ENCODE measurements at places on chromosomes 7 and 10.

- peak overlapping the region; percentile 46 for H3K4me3 ChIP-seq
- no peaks in the 10 kb centered on the region for H3K36me3 ChIP-seq
- DNase-seq: peak; percentile 93
Measured at GRCh38 chr10:133520193-133520738, 6.9 kb upstream of the CYP2E1 start.

DNA sequence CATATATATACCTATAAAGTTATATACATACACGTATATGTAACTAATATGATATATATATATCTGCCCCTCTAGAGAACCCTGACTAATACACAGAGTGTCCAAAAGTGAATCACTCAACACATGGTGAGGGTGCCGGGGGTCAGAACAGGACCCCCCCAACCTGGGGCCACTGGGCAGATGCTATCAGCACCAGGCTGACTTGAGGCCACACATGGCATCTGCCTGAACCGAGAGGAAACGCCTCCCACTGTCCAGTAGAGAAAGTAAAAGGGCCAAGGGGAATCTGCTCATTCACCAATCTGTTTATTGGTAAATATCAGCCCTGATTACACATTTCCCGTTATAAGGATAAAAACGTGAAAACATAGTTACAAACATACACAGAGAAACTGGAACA lies 218.3 kb downstream of the PTPRN2 start:
- H3K4me1 ChIP-seq: no peaks in the 10 kb centered on the region
- no peak overlapping the region for H3K4me3 ChIP-seq
- no peaks in the 10 kb centered on the region for H3K27me3 ChIP-seq
- H3K27ac ChIP-seq: no peak overlapping the region

DNA sequence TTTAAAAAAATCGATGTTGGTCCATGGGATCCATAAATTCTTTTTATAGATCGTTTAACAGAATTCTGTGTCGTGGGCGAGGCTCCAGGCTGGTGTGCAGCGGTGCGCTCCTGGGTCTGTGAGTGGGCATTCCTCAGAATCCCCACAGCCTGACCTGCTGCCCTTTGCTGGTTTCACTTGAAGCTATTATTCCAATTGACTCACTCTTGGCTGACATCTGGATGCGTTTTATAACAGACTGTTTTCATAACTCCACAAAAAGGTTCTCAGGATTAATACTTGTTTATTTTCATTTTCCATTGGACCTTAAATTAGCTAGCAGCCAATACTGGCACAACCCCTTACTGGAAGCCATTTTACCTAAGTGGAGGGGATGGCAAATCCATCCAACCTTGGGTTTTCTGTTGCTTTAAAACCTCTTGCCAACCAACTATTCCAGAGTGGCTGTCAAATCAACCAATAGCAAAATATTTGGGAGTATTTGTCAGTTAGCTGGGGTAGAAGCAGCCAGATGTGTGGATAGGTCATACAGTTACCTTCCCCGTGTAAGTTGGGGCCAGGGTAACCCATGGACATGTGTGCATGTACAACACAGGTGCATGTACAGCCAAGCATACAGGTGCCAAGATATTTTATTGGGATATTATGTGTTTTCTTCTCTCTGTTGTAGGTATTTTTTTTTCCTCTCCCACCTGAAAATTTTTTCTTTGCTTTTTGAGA lies 160.7 kb upstream of the ZNF32 start:
- no peaks in the 10 kb centered on the region for H3K4me1 ChIP-seq
- H3K27me3 ChIP-seq: no peaks in the 10 kb centered on the region
- DNase-seq: no peak
- no peak overlapping the region for H3K4me3 ChIP-seq
- H3K36me3 ChIP-seq: no peaks in the 10 kb centered on the region

- no peak overlapping the region for H3K4me3 ChIP-seq
- no peak overlapping the region for H3K27ac ChIP-seq
- DNase-seq: no peak
- H3K36me3 ChIP-seq: no peaks in the 10 kb centered on the region
- H3K27me3 ChIP-seq: no peaks in the 10 kb centered on the region
Measured at GRCh38 chr10:111525696-111526095, 448.9 kb downstream of the ADRA2A start.

- no peak overlapping the region for H3K27ac ChIP-seq
- no peaks in the 10 kb centered on the region for H3K36me3 ChIP-seq
- H3K4me3 ChIP-seq: no peak overlapping the region
- H3K4me1 ChIP-seq: no peaks in the 10 kb centered on the region
- no peak for DNase-seq
Measured at GRCh38 chr10:63105225-63106110, 27.7 kb upstream of the NRBF2 start.

GRCh38 chr10:12503311-12503710 lies 154.0 kb downstream of the CAMK1D start:
- no peaks in the 10 kb centered on the region for H3K36me3 ChIP-seq
- H3K27me3 ChIP-seq: no peaks in the 10 kb centered on the region
- peak; percentile 2 for DNase-seq
- no peak overlapping the region for H3K27ac ChIP-seq
- H3K4me1 ChIP-seq: peaks cover 34% of the 10 kb centered on the region

DNA sequence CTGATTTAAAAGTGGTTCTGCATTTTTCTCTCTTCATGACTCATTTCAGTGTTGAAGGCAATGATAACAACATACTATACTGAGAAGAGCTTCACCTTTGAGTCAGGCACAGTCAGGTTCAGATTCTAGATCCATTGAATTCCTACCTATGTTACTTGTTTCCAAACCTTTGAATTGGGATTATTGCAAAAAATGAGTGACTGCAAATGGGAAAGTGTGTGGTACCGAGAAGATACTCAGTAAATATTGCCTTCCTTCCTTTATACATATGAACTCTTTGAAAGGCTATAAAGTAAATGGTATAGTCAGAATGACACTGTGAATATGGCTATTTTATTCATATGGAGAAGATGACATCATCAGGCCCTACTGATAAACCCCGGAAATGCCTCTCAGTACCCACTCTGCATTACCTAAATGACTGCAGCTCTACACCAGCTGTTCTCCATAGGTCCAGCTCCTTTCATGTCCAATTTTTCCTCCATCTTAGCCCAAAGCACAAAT lies 66.7 kb upstream of the FGL2 start:
- H3K36me3 ChIP-seq: no peaks in the 10 kb centered on the region
- H3K4me1 ChIP-seq: peaks cover 4% of the 10 kb centered on the region
- no peaks in the 10 kb centered on the region for H3K27me3 ChIP-seq
- no peak overlapping the region for H3K4me3 ChIP-seq

DNA sequence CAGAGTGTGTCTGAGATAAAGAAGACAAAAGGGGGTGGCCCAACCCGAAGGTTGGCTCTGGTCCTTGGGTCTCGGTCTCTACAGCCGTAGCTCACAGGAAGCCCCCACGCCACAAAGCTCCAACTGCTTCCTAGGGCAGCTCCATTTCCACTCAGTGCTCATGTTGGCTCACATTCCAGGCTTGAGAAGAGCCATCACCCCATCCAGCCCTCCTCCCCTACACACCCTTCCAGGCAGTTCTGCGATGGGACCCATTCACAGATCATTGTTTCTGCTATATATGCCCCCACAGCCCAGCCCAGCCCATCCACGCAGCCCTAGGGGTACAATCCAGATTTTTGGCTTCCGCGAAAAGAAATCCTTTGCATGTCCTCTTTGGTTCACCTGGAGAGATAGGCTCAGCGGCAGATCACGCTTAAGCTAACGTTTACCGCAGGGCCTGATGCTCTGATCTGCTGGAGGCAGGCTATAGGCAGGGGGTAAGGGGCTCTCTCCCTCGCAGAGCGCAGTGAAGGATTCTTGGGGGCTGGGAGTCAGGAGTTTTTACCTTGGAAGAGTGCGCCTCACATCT lies 6.2 kb upstream of the HOXA11 start:
- H3K27ac ChIP-seq: no peak overlapping the region
- peaks cover 9% of the 10 kb centered on the region for H3K4me1 ChIP-seq
- H3K4me3 ChIP-seq: no peak overlapping the region
- DNase-seq: no peak
- H3K36me3 ChIP-seq: no peaks in the 10 kb centered on the region

GRCh38 chr7:4247106-4247876 lies 434.8 kb upstream of the FOXK1 start:
- no peak for DNase-seq
- H3K27ac ChIP-seq: no peak overlapping the region
- H3K4me1 ChIP-seq: no peaks in the 10 kb centered on the region

DNA sequence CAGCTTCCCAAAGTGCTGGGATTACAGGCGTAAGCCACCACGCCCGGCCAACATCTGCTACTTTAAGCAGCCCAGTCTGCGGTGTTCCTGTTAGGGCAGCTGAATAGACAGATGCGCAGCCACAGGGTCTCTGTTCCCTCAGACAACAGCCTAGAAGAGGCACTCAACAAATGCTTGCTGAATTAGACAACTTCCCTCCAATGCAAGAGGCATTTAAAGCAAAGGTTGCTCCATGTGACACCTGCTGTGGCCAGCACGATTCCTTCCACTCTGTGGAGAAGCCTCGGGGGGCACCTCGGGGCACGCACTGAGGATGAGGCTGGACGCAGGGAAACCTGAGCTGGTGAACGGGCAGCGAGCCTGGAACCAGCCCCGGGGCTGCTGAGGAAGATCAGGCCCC lies 237.8 kb downstream of the MAD1L1 start:
- no peaks in the 10 kb centered on the region for H3K27me3 ChIP-seq
- no peak overlapping the region for H3K27ac ChIP-seq
- no peaks in the 10 kb centered on the region for H3K36me3 ChIP-seq
- peaks cover 6% of the 10 kb centered on the region for H3K4me1 ChIP-seq
- H3K4me3 ChIP-seq: no peak overlapping the region

GRCh38 chr10:70772627-70773026 lies 12.6 kb downstream of the TBATA start:
- H3K27ac ChIP-seq: no peak overlapping the region
- no peaks in the 10 kb centered on the region for H3K36me3 ChIP-seq
- peak; percentile 2 for DNase-seq
- H3K27me3 ChIP-seq: no peaks in the 10 kb centered on the region
- no peak overlapping the region for H3K4me3 ChIP-seq

DNA sequence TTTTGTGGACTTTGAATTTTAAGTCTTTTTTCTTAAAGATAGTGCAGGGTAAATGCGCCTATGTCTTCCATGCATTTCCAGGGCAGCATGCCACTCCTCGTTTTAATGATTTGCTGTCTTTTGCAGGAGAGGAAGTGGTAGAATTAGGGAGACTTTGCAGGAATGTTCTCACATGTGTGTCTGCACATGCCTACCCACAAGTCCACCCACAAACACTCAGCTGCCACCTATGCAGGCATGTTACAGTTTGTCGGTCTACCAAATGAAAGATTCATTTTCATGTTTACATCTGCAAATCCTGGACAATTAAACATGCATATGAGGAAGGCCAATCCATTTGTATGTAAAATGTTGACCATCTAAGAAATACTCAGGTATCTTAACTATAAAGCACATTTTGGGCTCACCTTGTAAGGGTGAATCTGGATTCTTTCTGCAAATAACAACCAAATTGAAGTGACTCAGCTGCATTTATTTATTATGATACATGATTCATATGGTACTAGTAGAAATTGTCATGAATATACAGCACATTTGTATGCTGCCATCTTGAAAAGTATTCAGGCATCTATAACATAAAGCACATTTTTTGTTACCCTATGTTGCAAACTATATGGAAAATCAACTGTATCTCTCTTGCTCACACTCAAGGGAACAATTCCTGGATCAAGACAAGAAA lies 4.7 kb upstream of the TEX36 start:
- H3K27ac ChIP-seq: no peak overlapping the region
- H3K4me3 ChIP-seq: no peak overlapping the region
- H3K4me1 ChIP-seq: no peaks in the 10 kb centered on the region
- DNase-seq: no peak
- no peaks in the 10 kb centered on the region for H3K27me3 ChIP-seq

GRCh38 chr10:85098835-85099521 lies 770.6 kb downstream of the CCSER2 start:
- no peak overlapping the region for H3K27ac ChIP-seq
- no peaks in the 10 kb centered on the region for H3K4me1 ChIP-seq
- no peaks in the 10 kb centered on the region for H3K36me3 ChIP-seq
- DNase-seq: no peak
- no peaks in the 10 kb centered on the region for H3K27me3 ChIP-seq
- H3K4me3 ChIP-seq: no peak overlapping the region

GRCh38 chr10:13614530-13615332 lies 28.0 kb downstream of the PRPF18 start:
- no peak for DNase-seq
- no peaks in the 10 kb centered on the region for H3K27me3 ChIP-seq
- H3K4me3 ChIP-seq: no peak overlapping the region
- H3K4me1 ChIP-seq: no peaks in the 10 kb centered on the region
- H3K36me3 ChIP-seq: no peaks in the 10 kb centered on the region

DNA sequence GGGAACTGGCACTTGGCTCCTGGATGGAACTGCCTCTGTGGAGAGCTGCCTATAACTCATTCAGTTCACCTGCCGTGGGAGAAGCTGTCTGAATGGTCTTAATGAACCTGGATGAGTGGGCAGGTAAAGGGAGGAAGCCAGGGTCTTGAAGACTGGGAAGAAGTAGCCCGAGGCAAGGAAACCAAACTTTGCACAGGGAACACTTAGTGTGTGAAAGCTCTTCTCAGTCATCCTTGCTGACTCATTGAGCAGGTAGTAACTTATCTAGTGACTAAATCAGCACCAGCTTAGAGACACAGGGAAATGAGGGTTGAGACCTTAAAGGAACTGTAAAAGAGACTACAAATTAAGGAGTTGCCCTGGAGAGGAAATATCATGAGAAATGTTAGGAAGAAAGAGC lies 9.9 kb downstream of the LRRC4 start:
- H3K4me3 ChIP-seq: no peak overlapping the region
- no peaks in the 10 kb centered on the region for H3K27me3 ChIP-seq
- no peak overlapping the region for H3K27ac ChIP-seq
- no peaks in the 10 kb centered on the region for H3K36me3 ChIP-seq
- no peak for DNase-seq

- no peak overlapping the region for H3K4me3 ChIP-seq
- H3K4me1 ChIP-seq: no peaks in the 10 kb centered on the region
- H3K36me3 ChIP-seq: no peaks in the 10 kb centered on the region
- no peaks in the 10 kb centered on the region for H3K27me3 ChIP-seq
- DNase-seq: no peak
Measured at GRCh38 chr7:108138911-108139310, 8.8 kb upstream of the LAMB4 start.

GRCh38 chr7:95584769-95585425 lies 11.4 kb downstream of the PDK4 start:
- no peaks in the 10 kb centered on the region for H3K27me3 ChIP-seq
- no peak for DNase-seq
- H3K4me1 ChIP-seq: no peaks in the 10 kb centered on the region

GRCh38 chr10:49519717-49520116 lies 19.2 kb downstream of the ERCC6 start:
- no peaks in the 10 kb centered on the region for H3K27me3 ChIP-seq
- no peak overlapping the region for H3K4me3 ChIP-seq

DNA sequence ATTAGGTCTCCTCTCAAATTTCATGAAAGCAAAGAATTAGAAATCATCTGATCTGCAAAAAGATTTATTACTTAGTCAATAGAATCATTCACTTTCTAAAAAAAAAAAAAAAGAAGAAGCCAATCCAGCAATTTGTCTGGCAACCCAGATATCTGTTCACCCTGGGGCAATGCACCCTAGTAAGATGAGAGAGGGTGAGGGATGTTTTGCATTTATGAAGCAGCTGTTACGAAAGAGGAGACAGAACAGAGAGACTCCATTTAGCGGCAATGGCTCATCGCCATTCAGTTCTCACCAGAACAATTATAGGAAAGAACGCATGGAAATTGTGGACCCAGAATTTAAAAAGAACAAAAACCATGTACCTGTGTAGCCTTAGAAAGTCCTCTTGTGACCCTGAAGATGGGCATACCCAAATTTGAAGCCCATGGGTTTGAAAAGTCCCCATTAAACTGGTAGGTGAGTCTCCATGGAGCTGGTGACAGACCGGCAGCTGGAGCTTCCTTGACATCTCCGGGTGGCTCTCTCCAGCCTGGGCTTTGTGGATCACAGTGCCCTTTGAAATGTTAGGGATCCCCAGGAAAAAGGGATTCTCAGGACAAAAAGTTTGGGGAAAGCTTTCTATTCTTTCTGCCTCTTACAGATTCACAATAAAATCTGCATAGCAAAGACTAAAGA lies 45.5 kb upstream of the CCDC3 start:
- no peak overlapping the region for H3K27ac ChIP-seq
- H3K27me3 ChIP-seq: no peaks in the 10 kb centered on the region
- no peak for DNase-seq

All from testis (tissue), 5 donors.